ENCODE measurements at places on chromosomes 1 and 21.
A peak's percentile ranks its signal among the peaks of the same experiment; 100 is the strongest.

DNA sequence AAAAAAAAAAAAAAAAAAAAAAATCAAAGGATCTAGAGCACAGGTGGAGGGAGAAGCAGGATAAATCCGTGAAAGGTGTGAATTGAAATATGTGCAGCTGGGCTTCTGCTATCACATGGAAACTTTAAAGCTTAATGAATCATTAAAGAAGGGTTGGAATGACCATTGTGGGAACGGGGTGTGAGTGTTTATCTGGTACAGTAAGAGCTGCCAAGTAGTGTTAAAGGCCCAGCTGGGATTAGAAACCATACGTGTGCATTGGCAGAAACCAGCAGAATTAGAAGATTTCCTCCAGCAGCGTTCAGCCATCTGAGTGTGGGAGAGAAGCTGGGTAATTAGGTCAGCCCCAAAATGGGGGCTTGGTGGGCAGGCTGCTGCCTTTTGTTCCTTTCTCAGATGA, 13.5 kb downstream of the FALEC start:
- no peak for DNase-seq

DNA sequence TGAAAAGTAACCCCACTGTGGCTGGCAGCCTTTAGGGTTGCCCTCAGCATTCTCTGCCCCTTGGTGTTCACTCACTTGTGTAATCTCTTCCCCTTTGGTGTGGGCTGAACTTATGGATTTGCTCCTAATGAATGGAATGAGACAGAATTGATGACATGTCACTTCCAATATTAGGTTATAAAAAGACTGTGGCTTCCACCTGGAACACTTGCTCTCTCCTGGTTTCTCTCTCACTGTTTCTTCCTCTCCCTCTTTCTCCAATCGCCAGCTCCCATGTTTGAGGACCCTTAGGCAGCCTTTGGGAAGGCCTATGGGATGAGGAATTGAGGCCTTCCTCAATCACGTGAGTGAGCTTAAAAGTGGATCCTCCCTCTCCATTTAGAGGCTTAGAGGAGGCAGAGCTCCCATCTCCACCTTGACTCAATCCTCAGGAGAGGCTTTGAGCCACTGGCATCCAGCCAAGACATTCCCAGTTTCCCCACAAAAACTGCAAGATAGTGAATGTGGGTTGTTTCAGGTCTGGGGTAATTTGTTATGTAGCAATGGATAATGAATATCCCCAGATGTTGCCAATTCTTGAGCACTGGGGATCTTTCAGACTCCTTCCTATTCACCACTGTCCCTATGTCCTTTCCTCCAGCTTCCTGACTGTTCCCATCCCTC, 95.5 kb upstream of the CD34 start:
- no peak for DNase-seq

GRCh38 chr1:7684132-7684531, 87.0 kb upstream of the VAMP3 start:
- no peak for DNase-seq

GRCh38 chr1:27646676-27647075, 11.7 kb upstream of the FGR start:
- no peak for DNase-seq

DNA sequence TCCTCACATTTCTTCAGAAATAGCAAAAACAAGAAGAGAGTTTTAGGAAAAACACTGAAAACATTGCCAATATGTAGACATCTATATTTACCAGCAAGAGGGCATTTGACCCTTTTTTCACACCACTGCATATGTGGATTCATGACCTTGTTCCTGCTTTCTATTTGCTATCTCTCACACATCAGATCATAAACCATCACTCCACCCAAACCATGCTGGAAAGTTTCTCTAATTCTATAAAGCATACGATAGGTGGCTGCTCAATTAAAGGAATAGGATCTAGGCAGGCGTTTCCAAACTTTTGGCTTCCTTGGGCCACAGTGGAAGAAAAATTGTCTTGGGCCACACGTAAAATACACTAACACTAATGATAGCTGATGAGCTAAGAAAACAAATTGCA, 35.6 kb upstream of the SAMD13 start:
- no peak for DNase-seq

GRCh38 chr1:10459184-10459583, 9.4 kb downstream of the CORT start:
- DNase-seq: no peak

DNA sequence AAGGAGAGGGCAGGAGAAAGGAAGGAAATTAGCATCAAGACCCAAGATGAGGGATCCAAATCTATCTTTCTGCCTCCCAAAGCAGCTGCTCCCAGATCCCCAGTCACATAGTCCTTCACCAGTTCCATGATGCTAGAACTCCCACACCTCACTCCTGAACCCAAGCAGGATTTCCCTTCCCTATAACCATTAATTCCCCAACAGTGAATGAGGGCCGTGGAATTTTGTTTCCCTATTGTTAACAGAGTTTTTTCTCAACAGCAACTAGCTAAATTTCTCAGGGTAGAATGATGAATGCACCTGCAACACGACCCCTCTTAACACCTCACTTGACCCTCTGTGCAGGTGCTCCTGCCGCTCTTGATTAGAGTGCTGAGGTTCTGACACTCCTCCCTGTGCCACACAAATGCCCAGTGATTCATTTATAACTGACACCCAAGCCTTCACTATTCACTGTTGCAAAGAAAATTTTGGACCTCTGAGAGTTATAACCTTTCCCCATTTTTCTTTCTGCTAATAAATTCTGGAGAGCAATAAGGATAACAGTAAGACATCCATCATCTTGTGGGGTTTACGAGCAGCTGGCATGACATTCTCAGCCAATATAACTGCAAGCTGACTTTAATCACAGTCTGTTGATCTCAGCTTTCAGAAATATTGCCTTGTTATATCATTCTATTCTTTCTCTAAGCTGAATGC, 25.4 kb upstream of the NPL start:
- DNase-seq: no peak

DNA sequence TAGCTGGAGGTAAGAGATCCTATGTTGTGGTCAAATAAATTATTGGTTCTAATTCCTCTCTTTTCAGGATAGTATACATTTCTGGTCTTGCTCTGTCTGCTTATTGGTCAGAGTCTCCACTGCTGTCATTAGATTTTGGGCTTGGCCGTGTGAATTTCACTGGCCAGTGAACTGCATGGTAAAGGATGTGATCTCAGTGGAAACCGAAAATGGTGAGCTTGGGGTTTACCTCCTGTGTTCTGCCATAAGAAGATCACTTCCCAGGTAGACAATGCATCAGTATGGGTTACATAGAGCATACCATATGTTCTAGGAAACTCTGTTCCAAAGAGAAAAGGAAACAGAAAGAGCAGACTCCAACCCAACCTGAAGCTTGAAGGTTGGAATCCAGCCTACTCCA, 1123.3 kb upstream of the B3GALT2 start:
- no peak for DNase-seq

DNA sequence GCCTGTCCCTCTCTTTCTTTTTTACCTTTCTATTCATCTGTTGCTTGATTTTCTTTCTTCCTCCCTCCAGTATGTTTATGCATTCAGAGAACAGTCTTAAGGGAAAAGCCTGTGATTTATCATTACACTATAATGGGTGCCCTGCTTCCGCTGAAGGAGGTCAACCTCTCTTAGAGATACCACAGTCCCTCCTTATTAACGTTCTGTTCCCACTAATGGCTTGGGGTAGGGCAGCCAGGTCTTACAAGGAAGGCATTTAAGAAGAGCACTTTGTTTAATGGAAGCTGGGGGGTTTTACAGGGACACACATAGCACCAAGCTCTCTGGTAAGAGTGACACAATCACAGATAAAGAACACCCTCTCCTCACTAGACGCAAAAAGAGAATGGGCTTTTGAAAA, 523.5 kb downstream of the NUF2 start:
- no peak for DNase-seq

- DNase-seq: no peak
Measured at GRCh38 chr1:198669023-198669698, 30.3 kb downstream of the PTPRC start.

- no peak for DNase-seq
Measured at GRCh38 chr1:35180776-35181374, 12.1 kb downstream of the SFPQ start.

DNA sequence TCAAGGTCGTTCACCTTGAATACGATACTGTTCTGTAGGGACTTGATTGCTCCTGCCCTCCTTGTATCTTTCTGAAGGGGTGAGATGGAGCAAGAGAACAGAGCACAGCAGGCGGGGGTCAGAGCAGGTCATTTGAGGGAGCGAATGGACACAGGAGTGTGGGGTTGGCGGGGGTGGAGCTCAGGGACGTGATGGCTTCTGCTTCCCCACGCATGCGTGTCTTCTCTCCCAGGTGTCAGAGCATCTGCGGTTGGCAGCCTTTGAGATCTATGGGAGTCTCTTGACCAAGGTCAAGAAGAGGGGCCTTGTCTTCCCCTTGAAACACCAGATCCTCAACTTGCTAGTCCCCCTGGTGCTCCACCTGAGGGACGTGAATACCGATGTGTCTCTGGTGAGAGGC, 63.9 kb downstream of the INAVA start:
- no peak for DNase-seq

- no peak for DNase-seq
Measured at GRCh38 chr1:227795732-227796131, 19.7 kb upstream of the PRSS38 start.

GRCh38 chr1:24254783-24255182, 64.4 kb upstream of the GRHL3 start:
- DNase-seq: no peak

GRCh38 chr1:147247656-147248238, 5.3 kb downstream of the CHD1L start:
- DNase-seq: no peak

GRCh38 chr1:26378088-26378878, 5.7 kb upstream of the ZNF683 start:
- DNase-seq: no peak

GRCh38 chr1:71950579-71950978, 331.8 kb downstream of the NEGR1 start:
- no peak for DNase-seq

- no peak for DNase-seq
Measured at GRCh38 chr1:199411506-199411905, 616.0 kb upstream of the NR5A2 start.

GRCh38 chr1:154775621-154776605, 94.2 kb downstream of the KCNN3 start:
- no peak for DNase-seq

DNA sequence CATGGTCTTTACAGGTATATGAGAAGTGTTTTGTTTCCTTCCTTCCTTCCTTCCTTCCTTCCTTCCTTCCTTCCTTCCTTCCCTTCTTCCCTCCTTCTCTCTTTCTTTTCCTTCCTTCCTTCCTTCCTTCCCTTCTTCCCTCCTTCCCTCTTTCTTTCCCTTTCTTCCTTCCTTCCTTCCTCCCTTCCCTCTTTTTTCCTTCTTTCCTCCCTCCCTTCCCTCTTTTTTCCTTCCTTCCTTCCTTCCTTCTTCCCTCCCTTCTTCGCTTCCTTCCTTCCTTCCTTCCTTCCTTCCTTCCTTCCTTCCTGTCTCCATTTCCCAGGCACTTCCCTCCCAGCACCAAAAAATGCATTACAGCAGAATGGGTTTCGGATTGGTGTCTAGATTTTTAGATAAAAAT, 235.0 kb upstream of the KIAA0040 start:
- DNase-seq: no peak

GRCh38 chr1:54965624-54966340, 14.6 kb upstream of the TMEM61 start:
- peak; percentile 59 for DNase-seq

GRCh38 chr1:231527586-231528171, 790 bp upstream of the TSNAX start:
- no peak for DNase-seq

DNA sequence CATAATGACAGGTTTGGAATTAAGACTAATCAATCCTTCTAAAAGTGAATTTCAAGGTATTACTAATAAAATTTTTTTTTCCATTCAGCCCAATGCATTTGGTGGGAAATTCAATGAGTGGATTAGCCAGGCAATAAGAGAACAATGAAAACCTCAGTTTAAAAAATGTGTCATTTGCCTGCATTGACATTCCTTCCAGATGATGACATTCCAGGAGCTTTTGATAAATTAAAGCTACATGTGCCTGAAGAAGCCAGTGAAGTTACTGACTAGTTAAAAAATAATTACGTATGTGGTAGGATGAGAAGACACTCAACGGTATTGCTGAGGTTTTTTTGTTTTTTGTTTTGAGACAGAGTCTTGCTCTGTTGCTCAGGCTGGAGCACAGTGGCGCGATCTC, 37.9 kb upstream of the RC3H1 start:
- no peak for DNase-seq

DNA sequence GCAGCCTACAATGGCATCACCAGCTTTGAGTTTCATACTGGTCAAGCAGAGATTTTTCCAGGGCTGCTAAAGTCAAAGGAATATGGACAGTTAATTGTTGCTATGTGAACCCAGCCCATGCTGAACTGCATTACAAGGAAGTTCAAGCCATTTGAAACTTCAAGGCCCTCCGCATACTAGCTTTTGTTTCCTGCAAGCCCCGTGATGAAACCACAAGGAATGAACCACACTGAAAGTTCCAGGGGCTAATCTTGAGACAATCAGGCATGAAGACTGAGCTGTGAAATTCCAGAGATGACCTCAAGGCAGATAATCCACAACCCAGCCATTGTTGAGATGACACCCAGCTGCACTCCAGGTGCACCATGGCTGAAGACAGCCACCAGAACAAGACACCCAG, 180.8 kb downstream of the C1orf21 start:
- no peak for DNase-seq

- DNase-seq: no peak
Measured at GRCh38 chr1:162180813-162181212, 111.3 kb downstream of the NOS1AP start.

- no peak for DNase-seq
Measured at GRCh38 chr1:55536545-55536865, 321.3 kb upstream of the USP24 start.

DNA sequence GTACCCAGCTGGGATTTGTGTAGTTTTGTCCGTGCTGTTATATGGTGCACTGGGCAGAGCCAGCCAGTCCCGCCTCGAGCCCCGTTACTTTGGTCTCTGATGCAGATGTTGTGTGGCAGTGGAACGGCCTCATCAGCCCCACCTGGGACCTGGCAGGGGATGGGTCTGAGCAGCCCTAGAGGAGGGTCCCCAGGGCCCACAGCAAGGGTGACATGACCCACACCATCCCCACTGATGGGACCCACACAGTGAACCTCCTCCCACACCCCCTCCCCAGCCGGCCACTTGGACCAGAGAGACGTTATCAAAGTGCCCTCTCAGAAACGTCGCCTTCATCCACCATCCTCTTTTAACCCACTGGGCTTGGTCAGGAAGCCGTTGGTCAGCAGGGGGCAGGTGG, 42.0 kb upstream of the PCBP3 start:
- DNase-seq: no peak

DNA sequence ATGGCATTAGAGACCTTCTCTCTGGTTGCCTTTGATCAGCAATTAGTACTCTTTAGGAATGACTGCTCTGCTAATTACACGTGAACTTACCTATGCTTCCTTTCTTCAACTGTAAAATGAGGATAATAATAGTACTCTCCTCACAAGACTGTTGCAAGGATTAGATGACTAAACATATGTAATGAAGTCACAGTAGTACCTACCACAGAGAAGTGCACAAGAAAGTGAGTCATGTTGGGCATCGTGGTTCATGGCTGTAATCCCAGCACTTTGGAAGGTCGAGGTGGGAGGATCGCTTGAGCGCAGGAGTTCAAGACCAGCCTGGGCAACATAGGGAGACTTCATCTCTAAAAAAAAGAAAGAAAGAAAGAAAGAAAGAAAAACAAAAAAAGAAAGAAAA, 68.1 kb upstream of the AK4 start:
- DNase-seq: no peak
